ENCODE measurements at places on chromosomes 12 and 14.
A peak's percentile ranks its signal among the peaks of the same experiment; 100 is the strongest.

DNA sequence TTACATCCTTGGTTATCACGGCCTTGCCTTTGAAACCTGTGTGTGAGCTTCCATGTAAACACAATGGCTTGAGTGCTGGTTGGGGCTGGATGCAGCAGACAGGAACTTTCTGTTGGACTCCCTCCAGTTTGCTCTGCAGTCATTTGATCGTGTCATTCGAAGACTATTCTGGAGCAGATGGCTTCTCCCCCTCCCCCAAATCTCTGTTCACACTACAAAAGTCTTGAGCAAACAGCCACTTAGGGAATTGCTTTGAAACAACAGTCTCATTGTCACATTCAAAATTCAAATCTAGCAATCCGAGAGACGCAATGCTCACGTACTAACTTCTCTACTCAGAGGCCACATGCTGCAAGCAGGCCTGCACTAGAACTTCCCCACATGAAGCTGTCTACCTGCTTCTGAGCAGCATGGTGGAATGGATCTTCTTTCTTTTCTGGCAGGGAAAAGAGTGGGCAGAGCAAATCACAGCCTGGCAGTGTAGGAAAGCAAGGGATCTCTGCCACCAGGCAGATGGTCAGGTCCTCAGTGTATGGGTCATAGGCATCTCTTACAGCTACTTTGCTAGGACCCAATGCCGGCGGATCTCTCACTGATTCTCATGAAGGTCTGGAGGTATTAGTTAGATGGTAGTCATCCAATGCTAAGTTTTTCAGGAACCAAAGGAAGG is 214.2 kb downstream of the PPM1H start:
- H3K36me3 ChIP-seq = no peaks in the 10 kb centered on the region
- peak; percentile 66 for DNase-seq
- no peak overlapping the region for H3K27ac ChIP-seq
- no peak overlapping the region for H3K4me3 ChIP-seq
- H3K27me3 ChIP-seq = no peaks in the 10 kb centered on the region

GRCh38 chr14:68932686-68933085 is 46.4 kb downstream of the ACTN1 start:
- no peak for DNase-seq
- H3K4me3 ChIP-seq = no peak overlapping the region
- H3K36me3 ChIP-seq = peaks cover 36% of the 10 kb centered on the region
- peak overlapping the region; percentile 47 for H3K27ac ChIP-seq

DNA sequence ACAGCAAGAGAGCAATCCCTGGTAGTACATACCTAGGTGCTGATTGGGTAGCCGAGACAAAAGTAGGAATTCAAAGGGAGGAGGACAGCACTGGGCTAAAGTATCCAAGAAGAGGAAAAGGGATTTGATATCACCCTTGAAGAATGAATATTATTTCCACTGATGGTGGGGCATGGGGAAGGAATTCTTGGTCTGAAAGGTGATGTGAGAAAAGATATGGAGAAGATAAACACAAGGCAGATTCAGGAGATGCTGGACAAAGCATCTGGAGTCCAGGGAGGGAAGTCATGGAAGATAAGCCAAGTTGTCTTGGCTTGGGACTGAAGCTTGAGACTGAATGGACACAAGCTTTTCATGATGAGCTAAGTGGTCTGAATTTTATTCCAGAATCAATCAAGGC is 194.0 kb downstream of the EGLN3 start:
- H3K4me3 ChIP-seq = no peak overlapping the region
- no peaks in the 10 kb centered on the region for H3K36me3 ChIP-seq
- H3K27me3 ChIP-seq = no peaks in the 10 kb centered on the region
- H3K4me1 ChIP-seq = peaks cover 9% of the 10 kb centered on the region
- H3K27ac ChIP-seq = no peak overlapping the region

DNA sequence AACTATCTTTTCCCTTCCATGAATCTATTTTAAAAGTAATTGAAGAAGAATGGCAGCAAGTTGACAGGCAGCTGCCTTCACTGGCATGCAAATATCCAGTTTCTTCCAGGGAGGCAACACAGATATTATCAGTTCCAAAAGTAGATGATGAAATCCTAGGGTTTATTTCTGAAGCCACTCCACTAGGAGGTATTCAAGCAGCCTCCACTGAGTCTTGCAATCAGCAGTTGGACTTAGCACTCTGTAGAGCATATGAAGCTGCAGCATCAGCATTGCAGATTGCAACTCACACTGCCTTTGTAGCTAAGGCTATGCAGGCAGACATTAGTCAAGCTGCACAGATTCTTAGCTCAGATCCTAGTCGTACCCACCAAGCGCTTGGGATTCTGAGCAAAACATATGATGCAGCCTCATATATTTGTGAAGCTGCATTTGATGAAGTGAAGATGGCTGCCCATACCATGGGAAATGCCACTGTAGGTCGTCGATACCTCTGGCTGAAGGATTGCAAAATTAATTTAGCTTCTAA is 18.4 kb downstream of the TMPO start:
- H3K36me3 ChIP-seq = peaks cover 20% of the 10 kb centered on the region
- H3K27ac ChIP-seq = no peak overlapping the region
- H3K4me3 ChIP-seq = no peak overlapping the region
- DNase-seq = no peak

DNA sequence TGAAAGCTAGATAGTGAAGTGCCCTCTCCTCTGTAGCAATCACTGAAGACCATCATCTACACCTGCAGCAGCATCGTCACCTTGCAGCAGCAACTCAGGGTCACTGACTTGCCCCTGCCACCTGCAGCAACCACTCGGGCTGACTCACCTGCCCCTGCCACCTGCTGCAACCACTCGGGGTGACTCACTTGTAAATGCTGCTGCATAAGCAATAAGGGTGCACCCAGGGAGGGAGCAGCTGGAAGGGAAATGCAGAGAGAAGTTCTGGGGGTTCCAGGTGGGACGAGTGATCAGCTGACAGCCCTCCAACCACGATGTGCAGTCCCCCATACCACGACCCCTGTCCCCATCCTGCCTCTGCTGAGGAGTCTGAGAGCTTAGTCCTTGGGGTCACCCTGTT is 357.1 kb upstream of the SFSWAP start:
- H3K36me3 ChIP-seq = no peaks in the 10 kb centered on the region
- H3K4me3 ChIP-seq = no peak overlapping the region
- H3K27ac ChIP-seq = no peak overlapping the region
- no peaks in the 10 kb centered on the region for H3K27me3 ChIP-seq

GRCh38 chr14:64137657-64138290 is 156.4 kb downstream of the ESR2 start:
- H3K27me3 ChIP-seq = no peaks in the 10 kb centered on the region
- no peak for DNase-seq
- no peak overlapping the region for H3K4me3 ChIP-seq
- no peaks in the 10 kb centered on the region for H3K36me3 ChIP-seq
- H3K4me1 ChIP-seq = no peaks in the 10 kb centered on the region
- H3K27ac ChIP-seq = no peak overlapping the region

DNA sequence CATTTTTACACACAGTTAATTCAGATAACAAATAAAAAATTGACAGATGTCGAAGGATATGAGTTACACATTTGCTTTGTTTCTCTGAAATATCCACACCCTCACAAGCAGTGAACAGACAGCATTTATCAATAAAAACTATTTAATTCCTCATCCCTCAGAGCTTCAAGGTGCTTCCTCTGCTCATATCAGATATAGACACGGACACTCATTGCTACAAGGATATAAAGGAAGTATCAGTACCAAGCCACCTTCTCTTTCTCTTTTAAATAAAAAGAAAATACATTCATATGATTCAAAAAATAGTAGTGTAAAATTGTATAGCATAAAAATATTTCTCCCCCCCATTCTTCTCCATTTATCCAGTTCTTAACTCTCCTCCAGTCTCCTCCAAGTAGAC is 21.9 kb upstream of the MAGOHB start:
- H3K36me3 ChIP-seq = no peaks in the 10 kb centered on the region
- no peak overlapping the region for H3K4me3 ChIP-seq
- no peak for DNase-seq
- peaks cover 11% of the 10 kb centered on the region for H3K4me1 ChIP-seq

DNA sequence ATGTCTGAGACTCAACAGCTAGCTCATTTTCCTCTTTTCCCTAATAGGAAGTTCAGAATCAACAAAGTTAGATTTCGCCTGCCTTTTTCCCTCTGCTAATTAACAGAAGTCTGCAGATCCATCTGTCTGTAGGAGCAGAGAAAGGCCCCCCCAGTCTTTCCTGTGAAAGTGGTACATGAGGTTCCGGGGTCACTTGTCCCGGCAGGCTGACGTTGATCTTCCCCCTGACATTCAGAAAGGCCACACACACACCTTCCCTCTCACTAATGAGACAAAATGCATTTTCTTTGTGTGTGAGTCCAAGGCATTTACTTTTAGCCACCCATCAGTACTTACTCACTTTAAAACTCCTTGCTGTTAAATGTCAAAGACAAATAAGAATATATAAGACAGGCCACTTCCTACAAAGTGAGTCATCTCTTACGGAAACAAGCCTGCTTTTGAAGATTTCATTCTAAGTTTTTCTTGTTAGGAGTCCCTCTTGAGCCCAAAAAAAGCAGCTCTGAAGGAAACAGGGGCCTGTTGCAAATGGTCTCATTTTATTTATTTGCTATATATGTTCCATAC is 138.7 kb downstream of the TTC7B start:
- H3K27ac ChIP-seq = peak overlapping the region; percentile 22
- no peaks in the 10 kb centered on the region for H3K36me3 ChIP-seq
- no peak overlapping the region for H3K4me3 ChIP-seq
- peak; percentile 73 for DNase-seq
- no peaks in the 10 kb centered on the region for H3K27me3 ChIP-seq

All from astrocyte (in vitro differentiated cells and primary cell).